ENCODE measurements at places on chromosomes 1 and 21.
A peak's percentile ranks its signal among the peaks of the same experiment; 100 is the strongest.

- DNase-seq, result no peak
Measured at GRCh38 chr1:151949371-151950193, 40.3 kb upstream of the THEM4 start.

DNA sequence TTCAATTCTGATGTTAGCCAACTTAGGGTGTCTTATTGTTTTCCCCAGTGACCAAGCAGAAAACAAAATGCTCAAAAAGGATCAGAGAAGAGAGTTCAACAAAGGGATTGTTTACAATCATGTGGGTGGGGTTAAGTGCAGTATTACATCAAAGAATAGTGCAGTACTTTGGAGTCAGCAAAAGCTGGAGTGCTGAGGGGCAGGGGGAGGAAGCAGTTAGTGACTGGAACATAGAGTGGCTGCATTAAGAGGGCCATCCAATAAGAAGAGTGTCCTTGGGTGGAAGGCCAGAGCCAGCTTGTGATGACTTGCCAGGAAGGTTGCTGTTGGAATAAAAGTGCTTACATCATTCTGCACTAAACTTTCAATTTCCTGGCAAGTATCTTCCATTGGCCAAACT, 175.5 kb downstream of the CYYR1 start:
- DNase-seq, result no peak

GRCh38 chr1:114145504-114146151, 8.0 kb downstream of the SYT6 start:
- no peak for DNase-seq

GRCh38 chr1:96488777-96489176, 232.8 kb upstream of the PTBP2 start:
- no peak for DNase-seq

DNA sequence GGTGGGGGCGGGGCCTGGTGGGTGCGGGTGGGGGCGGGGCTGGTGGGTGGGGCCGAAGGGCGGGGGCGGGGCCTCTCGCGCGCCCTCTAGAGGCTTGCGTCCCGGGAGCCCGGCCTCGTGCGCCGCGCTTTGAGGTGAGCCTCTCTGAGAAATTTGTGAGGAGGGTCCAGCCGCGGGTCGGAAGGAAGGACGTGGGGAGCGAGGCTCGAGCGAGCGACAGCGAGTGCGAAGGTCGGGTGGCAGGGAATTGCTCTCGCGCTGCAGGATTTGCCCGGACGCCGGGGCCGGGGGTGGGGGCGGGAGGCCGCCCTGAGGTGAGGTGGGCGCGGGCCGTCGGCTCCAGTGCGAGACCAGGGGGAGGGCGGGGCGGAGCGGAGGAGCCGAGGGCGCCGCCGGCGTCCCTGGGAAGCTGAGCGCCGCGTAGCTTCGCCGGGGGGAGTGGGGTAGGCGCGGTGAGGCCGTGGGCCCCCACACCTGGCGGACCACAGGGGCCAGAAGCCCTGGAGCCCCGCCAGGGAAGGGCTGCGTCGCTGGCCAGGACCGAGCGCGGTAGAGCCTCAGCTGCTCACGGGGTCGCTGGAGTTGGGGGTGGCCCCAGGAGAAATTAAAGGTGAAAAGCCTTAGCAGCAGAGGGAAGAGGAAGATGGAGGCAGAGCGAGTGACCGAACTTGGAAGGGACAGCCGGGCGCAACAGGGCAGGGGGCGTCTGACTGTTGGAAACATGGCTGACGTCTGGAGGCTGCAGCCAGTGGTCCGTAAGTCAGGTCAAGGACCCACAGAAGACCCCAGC, 754 bp upstream of the LSS start:
- no peak for DNase-seq

DNA sequence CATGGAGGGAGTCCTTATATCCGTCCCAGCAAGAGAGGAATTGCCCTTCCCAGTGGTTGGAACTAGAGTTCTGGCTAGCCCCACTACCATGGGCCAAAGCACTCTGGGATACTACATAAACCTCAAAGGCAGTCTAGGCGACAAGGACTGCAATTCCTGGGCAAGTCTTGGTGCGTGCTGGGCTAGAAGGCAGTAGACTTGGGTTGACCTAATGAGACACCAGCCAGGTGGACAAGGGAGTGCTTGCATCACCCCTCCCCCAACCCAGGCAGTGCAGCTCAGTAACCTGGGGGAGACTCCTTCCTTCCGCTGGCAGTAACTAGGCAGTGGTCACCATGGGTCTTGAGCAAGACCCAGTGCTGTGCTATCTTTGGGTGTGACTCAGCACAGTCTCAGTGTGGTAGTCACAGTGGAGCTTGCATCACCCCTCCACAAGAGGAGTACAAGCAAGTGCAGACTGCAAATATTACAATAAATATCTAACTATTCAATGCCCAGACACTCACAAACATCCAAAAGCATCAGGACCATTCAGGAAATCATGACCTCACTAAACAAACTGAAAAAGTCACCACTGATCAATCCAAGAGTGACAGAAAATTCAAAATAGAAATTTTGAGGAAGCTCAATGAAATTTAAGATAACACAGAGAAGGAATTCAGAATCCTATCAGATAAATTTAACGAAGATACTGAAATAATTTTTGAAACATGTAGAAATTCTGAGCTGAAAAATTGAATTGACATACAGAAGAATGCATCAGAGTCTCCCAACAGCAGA, 84.7 kb upstream of the LYPLAL1 start:
- DNase-seq, result no peak

- no peak for DNase-seq
Measured at GRCh38 chr1:166166329-166166697, 488 bp downstream of the FAM78B start.

DNA sequence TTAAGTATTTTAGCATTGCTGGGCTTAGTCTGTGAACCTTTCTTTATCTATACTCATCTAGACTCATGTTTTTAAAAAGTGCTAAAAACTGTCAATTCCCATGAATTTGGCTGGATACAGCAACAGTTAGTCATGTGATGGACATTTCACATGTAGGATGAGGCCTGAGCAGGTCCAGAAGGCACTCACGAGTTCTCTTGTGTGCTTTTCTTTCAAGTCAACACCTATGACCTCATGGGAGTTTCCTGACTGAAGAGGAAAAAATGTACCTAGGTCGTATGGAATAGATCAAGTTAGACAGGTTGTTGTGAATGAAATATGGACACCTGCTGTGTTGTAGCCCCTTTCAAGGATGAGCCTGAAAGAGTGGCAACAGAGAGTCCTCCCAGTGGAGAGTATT, 394.2 kb downstream of the DUSP10 start:
- no peak for DNase-seq

DNA sequence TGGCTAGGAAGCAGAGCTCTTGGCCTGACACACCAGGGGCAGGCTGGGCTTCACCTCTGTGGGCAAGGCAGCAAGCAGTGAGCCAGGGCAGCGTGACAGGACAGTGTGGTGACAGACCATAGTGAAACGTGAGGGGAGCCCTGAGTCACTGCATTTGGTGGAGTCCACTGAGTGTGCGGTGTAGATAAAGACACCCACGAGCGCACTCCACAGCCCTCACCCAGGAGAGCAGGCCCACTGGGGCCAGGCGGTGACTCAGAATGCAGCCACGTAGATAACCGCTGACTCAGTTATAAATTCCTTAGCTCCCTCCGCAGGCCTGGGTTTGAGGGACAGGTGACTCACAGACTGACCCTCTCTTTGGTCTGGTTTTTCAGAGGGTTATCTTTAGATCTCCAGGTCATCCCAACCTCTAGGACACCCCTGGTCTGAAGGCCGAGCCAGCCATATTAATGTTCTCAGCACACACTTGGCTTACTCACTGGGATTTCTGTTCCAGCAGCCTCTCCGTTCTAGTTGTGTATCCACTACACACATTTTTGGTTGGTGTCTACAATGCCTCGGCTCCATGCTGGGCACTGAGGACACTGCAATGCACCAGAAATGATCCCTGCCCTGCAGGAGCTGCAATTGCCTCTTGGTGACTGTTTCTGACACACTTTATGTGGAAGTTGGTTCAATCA, 90.2 kb upstream of the TSPAN2 start:
- no peak for DNase-seq

- DNase-seq, result no peak
Measured at GRCh38 chr1:235127203-235127602, 1.4 kb downstream of the TOMM20 start.

GRCh38 chr1:222240536-222241181, 307.2 kb downstream of the HHIPL2 start:
- no peak for DNase-seq

- peak; percentile 46 for DNase-seq
Measured at GRCh38 chr1:39919545-39919944, 17.8 kb upstream of the MYCL start.

- DNase-seq, result no peak
Measured at GRCh38 chr1:34101151-34101550, 63.9 kb downstream of the CSMD2 start.

DNA sequence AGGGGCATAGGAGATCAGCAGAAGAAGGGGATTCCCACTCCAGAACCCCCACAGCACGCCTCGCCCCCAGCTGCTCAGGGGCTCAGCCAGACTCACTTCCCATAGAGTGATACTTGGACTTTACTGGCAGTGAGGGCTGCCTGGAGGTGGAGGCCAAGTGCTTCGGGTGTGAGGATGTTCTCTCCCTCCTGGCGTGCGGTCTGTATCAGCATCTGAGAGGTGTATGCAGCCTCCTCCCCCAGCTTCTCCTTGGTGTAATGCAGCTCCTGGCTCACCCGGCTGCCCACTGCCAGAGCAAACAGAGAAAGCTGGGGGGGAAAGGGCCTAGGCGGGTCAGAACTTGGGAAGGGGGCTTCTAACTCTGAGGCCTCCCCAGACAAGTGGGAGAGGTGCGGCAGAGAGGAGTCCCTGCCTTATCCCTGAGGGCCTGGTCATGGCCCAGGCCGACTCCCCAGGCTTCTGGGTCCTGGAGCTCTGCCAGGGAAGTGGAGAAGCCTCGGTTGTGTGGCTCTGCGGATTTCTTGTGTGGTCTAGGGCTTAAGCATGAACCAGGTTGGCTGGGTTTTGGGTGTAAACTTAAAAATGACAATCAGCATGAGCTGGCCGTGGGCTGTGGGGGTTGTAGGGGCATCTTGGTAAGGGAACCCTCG, 10.9 kb downstream of the PTCH2 start:
- DNase-seq, result no peak

- DNase-seq, result no peak
Measured at GRCh38 chr21:39788383-39788782, 43.4 kb downstream of the IGSF5 start.

DNA sequence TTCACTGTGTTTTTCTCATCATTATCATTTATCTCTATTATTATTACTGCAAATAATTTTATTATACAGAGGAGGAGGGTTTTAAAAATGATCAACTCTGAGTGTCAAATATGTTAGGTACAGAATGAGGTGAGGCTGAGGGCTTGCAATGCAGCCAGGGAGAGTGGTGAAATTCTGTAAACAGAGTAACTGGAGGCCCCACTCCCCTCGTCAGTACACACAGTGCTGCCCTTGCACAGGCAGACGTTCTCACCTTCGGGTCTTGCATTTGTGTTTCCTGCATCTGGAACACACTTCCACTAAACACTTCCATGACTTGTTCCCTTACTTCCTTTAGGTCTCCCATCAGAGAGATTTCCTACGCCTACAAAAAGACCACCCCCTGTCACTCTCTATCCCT, 24.3 kb upstream of the COA6 start:
- no peak for DNase-seq

- DNase-seq, result no peak
Measured at GRCh38 chr1:46599059-46599970, 4.8 kb downstream of the MKNK1 start.

- DNase-seq, result no peak
Measured at GRCh38 chr1:94044290-94044790, 76.6 kb downstream of the ABCA4 start.

DNA sequence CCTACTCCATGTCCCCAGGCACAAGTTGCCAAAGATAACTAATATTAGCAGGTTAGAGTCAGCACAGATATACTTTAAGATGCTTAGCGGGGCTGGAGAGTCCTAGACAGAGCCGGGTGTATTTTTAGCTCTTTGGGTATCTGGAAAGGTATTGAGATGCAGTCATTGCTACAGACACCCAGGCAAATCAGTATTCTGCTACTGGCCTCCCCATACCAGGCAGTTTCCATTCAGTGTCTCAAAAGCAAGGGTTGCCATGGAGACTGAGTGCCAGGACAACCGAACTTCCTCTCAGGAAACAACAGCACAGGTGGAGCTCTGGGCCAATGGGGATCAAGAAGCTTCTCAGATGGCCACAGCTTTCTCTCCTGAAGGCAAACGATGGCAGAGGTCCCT, 45.3 kb downstream of the KCNC4 start:
- DNase-seq, result no peak

DNA sequence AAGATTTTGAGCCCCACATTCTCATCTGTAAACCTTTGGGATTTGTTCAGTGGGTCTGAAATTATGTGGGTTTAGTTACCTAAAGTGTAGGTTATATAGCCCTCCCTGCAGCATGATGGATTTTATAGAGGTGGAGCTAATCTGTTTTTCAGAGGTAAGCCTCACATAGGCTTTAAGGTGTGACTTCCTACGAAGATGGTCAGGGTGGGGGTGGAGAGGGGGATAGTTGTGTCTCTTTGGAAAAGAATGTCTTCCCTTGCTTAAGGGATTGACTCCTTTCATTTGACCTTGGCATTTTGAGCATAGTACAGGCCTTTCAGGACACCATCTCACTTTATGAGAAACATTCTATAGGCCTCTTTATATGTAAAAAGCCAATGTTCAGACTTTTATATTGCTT, 3.4 kb downstream of the CACHD1 start:
- DNase-seq, result no peak

DNA sequence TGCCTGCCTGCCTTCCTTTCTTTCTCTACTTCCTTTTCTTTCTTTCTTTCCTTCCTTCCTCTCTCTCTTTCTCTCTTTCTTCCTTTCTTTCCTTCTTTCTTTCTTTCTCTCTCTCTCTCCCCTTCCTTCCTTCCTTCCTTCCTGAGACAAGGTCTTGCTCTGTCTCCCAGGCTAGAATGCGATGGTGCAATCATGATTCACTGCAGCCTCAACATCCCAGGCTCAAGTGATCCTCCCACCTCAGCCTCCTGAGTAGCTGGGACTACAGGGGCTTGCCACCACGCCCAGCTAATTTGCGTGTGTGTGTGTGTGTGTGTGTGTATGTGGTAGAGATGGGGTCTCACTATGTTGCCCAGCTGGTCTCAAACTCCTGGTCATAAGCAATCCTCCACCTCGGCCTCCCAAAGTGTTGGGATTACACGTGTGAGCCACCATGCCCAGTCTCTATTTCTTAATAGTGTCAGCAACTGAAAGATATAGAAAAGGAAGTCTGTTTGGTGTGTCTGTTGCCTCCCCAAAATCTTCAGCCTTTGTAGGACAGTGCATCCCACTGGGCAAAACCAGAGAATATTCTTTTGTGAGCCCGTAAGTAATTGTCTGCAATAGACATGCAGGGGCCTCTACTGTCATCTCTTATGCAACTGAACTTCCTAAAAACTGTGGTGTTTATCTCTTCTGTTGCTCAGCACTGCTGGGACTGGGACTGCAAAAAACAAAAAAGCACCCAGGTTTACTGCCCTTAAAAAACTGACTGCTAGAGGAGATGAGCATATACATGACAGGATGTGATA, 20.9 kb upstream of the RAB4A start:
- DNase-seq, result no peak

DNA sequence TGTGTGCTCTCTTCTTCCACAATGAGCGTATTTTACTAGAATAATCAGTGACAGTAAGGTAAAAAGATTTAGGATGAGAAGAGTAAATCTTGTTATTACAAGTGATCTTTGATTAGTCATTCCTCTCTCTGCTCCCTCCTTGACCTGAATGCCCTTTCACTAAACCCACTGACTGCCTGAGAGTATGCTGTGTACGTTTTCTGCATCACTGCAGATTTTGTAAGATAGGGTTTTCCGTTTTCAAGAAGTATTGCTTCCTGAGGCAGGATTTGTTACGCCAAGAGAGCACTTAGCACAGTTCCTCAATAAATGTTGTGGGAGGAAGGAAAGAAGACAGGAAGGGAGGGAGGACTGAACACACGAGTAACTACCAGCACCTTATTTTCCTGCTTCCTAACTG, 7.7 kb upstream of the LAMB3 start:
- no peak for DNase-seq

All from stimulated activated CD4-positive, alpha-beta T cell treated with anti-CD3 and anti-CD28 coated beads, Interleukin-2, amount 100 ng/mL, for 4 hours (primary cell).